ENCODE measurements at places on chromosomes 12 and 14.

DNA sequence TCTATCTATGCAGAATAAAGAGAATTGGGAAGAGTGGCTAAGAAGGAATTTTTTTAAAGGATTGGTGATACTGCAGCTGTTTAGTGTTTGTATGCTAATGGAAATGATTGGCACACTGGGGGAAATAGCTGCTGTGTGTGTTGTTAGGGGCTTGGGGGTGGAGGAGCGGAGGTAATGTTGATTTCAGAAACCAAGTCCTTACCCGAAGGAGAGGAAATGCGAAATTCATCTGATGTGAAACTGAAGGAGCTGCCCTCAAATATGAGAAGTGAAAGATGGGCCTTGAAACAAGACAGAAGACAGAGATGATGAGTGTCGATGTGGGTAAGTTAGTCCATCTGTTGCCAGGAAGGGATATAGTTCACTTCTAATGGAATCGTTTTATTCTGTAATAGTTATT, 21.2 kb upstream of the RNASE12 start:
- DNase-seq: no peak

- DNase-seq: no peak
Measured at GRCh38 chr12:11568762-11569478, 80.6 kb upstream of the ETV6 start.

DNA sequence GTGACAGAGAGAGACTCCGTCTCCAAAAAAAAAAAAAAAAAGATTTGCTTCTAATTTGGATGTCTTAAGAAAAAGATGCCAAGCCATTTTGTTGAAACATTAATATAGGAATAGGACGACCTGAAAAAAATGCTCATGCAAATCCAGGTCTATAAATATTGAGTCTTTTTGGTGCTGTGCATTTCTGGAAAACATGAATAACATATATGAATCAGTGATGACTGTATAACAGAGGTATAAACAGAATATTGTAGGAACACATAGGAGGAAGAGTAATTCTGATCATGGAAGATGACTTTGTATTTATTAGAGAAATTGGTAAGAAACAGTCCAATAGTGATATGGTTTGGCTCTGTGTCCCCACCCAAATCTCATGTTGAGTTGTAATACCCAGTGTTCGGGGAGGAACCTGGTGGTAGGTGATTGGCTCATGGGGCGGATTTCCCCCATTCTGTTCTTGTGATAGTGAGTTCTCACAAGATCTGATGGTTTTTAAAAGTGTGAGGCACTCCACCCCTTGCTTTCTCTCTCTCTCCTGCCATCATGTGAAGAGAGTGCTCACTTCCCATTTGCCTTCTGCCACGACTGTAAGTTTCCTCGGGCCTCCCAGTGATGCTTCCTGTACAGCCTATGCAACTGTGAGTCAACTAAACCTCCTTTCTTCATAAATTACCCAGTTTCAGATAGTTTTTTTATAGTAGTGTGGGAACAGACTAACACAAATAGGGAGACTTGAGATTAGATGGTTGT, 3.0 kb upstream of the SRSF5 start:
- no peak for DNase-seq

DNA sequence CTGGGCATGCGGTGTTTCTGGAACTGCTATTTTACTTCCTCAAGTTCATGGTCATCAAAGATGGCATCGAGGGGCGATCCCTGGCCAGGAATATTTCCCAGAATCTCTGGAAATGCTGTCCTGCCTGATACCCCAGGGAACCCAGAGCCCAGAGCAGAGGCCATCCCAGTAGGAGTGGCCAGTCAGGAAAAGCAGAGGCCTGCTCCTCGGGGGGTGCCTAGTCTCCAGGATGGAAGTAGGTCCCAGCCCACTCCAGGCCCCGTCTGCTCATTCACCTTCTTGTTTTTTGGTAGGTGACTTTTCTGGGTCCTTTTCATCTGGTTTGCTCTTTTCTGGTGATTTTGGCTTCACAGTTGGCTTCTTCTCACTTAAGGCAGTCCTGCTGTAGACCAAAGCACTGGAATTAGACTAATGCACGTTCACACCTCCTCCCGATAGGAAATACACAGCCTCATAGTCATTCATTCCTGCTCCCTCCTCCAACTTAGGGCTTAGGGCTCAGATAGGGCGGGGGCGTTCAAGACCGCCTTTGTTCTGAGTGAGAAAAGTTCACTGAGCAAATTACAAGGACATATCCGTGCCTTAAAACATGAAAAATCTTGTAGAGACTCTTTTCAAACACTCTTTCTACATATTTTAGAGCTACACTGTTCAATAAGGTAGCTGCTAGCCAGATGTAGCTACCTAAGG, 51.1 kb downstream of the TRAFD1 start:
- no peak for DNase-seq

DNA sequence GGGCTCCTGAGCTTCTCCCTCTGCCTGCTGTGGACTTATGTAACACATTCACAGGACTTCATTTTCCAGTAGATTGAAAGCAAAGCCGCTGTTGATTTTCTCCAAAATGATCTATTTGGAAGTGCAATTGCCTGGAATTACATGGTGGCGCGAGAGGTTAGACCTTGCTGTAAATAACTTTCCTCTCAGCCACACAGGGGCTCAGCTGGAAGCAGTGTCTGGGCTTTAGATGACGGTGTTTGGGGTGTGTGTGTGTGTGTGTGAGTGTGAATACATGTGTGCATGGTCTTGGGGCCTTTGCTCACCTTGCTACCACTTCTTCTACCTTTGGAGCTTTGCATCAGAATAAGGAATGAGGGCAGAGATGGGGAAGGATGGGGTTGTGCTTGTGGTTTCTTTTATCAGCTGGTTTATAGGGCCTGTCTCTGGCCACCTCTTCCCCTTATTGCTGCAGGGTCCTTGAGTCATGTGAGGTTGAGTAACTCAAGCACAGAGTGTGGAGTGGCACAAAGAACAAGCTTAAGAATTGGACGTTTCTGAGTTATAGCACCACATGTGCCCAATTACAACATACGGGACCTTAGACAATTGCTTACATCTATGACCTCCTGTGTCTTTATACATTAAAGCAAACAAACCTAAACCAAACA, 280.6 kb downstream of the NRXN3 start:
- DNase-seq: no peak

- DNase-seq: no peak
Measured at GRCh38 chr12:26101350-26101734, 23.5 kb downstream of the BHLHE41 start.

DNA sequence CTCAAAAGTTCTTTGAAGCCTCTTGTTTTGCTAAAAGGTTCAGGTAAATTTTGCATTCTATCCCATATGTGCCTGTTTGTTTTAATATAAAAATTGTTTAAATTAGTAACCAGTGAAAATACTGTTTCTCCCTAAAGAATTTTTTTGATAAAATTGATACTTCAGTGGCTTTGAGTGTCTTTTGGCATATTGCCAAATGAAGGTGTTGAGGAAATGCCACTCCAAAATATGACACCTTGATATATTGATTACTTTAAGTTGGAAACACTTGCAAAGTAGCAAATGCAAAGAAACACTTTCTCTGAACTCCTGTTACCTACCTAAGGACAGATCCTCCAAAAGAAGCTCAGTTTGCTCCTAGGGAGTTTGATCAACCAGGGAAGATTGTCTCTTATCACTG, 8.4 kb downstream of the STYX start:
- DNase-seq: no peak

DNA sequence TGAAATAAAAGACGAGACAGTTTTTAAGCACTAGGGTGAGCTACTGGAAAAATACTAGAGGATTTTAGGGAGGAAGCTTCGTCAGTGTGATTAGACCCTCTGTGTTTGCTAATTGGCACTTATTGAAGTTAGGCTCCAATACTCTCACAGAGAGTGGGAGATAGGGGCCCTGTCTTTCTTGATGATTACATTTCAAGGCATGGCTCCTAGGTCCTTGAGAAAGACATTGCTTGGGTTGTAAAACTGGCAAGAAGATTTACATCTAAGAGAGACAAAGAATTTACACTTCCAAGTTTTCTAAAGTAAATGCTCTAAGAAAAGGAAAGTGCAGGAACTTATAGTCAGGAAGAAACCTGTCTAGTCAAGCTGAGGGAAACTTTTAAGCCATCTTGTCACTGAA, 183.2 kb downstream of the C12orf50 start:
- DNase-seq: no peak

GRCh38 chr12:106135075-106135474, 3.7 kb downstream of the NUAK1 start:
- no peak for DNase-seq

GRCh38 chr12:46569826-46570439, 197.4 kb upstream of the SLC38A2 start:
- no peak for DNase-seq

GRCh38 chr14:36315159-36315853, 5.1 kb downstream of the MBIP start:
- DNase-seq: no peak

GRCh38 chr12:104443008-104443407, 13.7 kb upstream of the CHST11 start:
- DNase-seq: no peak

- DNase-seq: no peak
Measured at GRCh38 chr14:69987406-69988121, 108.3 kb downstream of the SMOC1 start.

- no peak for DNase-seq
Measured at GRCh38 chr12:94333396-94333795, 126.3 kb downstream of the CEP83 start.

DNA sequence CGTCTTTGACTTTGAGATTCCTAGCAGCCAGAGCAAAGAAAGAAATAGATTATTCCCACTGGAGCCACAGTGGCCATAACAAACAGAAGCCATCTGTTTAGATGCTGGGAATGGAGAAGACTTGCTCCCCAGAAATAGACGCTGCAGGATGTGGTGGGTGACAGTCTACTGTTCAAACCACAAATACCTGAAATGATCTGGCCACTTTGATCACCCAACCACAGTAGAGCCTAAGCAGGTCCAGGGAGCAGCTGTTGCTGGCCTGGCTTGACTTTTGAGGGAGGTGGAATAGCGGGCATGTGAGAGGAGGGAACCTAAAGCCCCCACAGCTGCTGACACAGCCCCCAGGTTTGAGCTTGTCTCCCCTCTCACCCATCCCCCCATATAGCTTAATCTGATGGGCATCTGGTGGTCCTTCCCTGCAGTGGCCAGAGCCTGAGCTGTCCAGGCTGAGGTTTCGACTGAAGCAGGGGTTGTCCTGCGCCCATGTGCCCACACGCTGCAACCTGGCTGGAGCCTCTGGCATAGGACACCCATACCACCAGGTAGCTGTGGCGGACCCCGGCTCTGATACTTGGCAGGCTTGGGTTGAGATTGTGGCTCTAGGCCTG, 38.7 kb downstream of the SH2B3 start:
- DNase-seq: no peak

- peak; percentile 66 for DNase-seq
Measured at GRCh38 chr14:73718418-73719251, 4.5 kb upstream of the PNMA1 start.

- DNase-seq: no peak
Measured at GRCh38 chr14:52883658-52884057, 67.2 kb downstream of the FERMT2 start.

GRCh38 chr12:57765698-57766463, 997 bp downstream of the CYP27B1 start:
- DNase-seq: no peak

DNA sequence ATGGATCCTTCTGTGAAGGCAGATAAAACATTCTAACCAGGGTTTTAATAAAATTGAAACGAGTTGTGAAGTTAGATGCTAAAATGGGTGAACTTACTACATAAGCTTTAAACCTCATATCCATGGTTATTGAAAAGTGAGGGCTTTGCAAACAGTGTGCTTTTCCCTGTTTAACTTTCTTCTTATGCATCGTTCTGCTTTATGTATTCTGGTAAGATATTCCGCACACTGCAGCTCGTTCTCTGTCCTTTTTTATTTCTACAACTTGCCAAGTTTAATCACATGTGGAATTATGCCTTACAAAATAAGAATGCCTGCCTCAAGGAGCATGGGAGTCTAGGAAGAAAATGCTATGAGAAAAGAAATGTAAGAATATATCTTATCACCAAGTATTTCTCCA, 30.9 kb downstream of the PELI2 start:
- DNase-seq: no peak

GRCh38 chr12:111056618-111057521, 136.5 kb upstream of the MYL2 start:
- no peak for DNase-seq

DNA sequence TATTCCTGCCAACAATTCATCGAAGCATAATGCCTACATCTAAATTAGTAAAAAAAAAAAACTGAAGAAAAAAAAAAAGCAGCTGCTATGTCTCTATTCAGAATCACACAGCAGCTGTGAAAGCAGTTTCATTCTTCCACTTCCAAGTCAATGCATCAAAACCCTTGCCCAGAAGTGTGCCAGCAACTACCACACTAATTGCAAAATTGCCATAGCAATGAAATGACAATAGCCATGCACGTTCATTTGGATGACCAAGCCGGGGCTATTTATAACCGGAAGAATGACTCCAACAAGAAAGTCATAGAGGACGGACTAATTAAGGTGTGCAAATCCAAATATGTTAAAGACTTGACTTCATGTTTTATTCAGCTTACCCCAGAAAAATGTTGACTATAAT, 42.5 kb downstream of the SLC2A13 start:
- no peak for DNase-seq

DNA sequence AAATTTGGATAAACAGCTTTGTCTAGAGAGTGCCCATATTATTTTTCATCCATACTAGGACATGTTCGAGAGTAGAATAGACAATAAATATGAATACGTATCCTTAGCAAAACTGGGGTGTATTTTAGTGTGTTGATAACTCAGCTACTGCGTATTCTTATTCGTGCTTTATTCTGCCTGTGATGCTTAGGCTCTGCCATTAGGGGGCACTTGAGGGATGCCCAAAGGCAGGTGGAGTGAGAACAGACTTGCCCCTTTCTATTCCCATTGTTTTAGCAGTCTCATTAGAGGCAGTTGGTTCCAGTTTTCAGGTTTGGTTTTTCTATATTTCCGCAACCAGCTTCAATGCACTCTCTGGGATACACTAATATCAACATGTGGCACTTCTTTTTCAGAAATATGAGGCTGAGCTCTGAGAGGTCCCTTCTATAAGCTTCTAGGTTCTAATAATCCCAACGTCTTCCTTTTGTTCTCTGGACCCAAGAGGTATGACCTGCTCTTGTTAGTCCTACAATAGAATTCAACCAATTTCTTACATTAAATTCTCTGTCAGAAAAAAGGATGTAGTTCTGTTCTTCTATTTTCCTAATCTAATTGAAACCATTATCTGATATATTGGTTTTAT, 985.7 kb upstream of the FBXO33 start:
- DNase-seq: no peak

DNA sequence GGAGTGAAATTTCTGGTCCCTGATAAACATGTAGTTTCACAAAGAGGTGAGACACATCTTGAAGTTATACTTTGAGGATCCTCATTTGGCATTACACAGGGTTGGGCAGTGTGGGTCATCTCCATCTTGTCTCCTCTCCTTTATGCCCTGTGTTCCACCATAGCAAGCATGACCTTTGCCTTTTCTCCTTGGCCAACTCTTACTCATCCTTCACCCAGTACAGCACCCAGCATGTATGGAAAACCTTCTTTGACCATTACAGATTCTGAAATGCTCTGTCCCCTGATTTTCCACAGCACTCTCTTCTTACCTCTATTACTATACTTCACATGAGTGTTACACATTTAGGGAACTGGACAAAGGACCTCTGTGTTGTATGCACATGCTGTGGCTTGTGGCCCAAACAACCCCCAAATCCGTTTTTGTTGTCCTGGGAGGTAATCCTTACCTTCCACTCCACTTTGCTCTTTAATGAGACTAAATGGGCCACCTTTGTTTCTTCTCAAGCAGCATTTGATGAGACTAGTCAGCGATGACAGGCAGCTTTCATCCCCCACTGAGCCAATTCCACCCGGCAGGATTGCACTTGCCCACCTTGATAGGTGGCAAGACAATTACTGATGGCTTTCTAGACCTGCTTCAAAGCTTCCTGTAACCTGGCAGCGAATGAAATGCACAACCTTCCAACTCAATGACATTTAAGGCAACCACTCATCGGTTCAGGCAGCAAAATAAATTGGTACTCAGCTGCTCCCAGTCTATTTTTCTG, 163.5 kb downstream of the MON2 start:
- no peak for DNase-seq
